ENCODE measurements at places on chromosomes 2 and 18. TPM values are rescaled to one million over a fixed set of nuclear protein-coding genes. Genes with fewer than 3 reads are reported as not detected.

SNTG2 gene
- total RNA-seq, result not detected

FOXI3 gene
- not detected for total RNA-seq

WDFY1 gene
- total RNA-seq, result 138 TPM

SPEG gene
- 11.1 TPM for total RNA-seq

SLC5A7 gene
- total RNA-seq, result not detected

VIL1 gene
- total RNA-seq, result not detected

SEC11C gene
- 15.5 TPM for total RNA-seq

HOXD12 gene
- not detected for total RNA-seq

NPHP1 gene
- 6.9 TPM for total RNA-seq

ARHGAP15 gene
- total RNA-seq, result not detected

SERPINB7 gene
- total RNA-seq, result not detected

LOXHD1 gene
- not detected for total RNA-seq

SLC9A4 gene
- total RNA-seq, result under 0.01 TPM

PLCL1 gene
- 18.6 TPM for total RNA-seq

MDH1B gene
- total RNA-seq, result 1.7 TPM

NGEF gene
- 14.9 TPM for total RNA-seq

MARCO gene
- not detected for total RNA-seq

KLHL41 gene
- total RNA-seq, result 1.1 TPM

MERTK gene
- total RNA-seq, result 4.9 TPM

ADAM23 gene
- total RNA-seq, result 7.7 TPM

NEUROD1 gene
- not detected for total RNA-seq

FER1L5 gene
- 0.25 TPM for total RNA-seq

ITGA4 gene
- total RNA-seq, result 23.0 TPM

CPO gene
- total RNA-seq, result 0.13 TPM

SERPINB13 gene
- total RNA-seq, result not detected

SP5 gene
- total RNA-seq, result not detected

DLX2 gene
- total RNA-seq, result 0.13 TPM
